T-helper 9 cell (primary cell): ENCODE measurements at places on chromosomes 13 and 19.

DNA sequence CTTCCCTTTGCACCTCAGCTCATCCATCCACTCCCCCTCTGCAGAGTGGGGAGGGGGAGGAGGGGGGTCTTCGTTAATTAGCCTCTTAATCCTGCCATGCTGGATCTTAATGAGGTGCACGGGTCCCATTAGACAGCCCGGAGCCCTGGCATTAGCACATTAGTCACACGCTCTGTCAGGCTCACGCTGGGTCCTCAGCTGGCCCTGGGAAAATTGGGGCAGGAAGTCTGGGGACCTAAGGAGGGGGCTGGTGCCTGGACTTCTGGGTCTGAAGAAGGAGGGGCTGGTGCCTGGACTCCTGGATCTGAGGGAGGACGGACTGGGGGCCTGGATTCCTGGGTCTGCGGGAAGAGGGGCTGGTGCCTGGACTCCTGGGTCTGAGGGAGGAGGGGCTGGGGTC, 444 bp upstream of the NCCRP1 start:
- DNase-seq, result no peak

GRCh38 chr13:93004919-93005318, 221.7 kb upstream of the GPC6 start:
- no peak for DNase-seq

- DNase-seq, result no peak
Observed at GRCh38 chr13:72983085-72983768, 75.6 kb upstream of the KLF5 start.

DNA sequence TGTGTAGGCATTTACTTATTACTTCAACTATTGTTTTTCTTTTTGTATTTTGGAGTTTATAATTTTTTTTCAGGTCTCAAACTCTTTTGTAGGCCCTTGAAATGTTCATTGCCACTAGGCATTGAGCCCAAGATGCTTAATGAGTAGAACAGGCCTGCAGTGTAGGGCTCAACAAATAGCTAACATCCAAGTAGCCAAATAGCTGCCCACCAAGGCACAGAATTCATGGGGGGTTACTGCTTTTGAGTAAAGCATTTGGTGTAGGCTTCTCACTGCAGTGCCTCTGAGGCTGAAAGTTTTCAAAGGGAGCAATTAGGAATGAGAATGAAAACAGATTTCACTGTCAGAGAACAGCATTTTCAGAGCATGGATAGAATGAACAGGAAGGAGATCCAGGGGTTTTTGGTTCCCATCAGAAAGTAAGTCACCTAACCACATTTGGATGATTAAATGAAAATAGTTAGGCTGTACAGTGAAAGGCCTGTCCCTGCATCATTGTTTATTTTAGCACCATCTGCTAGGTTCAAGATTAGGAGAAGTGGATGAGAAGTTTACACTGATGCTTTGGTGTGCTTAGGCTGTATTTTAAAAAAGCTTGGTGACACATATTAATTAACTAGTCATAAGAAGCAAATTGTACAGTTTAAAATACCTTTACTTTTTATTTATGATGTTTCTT, 61.0 kb downstream of the EDNRB start:
- DNase-seq, result no peak

GRCh38 chr13:113804703-113805430, 45.8 kb downstream of the TMEM255B start:
- no peak for DNase-seq

- no peak for DNase-seq
Observed at GRCh38 chr19:9941671-9942070, 5.4 kb upstream of the OLFM2 start.

GRCh38 chr19:49851456-49852259, 699 bp downstream of the PTOV1 start:
- no peak for DNase-seq

GRCh38 chr19:38266981-38267597, 2.7 kb downstream of the SPINT2 start:
- no peak for DNase-seq

DNA sequence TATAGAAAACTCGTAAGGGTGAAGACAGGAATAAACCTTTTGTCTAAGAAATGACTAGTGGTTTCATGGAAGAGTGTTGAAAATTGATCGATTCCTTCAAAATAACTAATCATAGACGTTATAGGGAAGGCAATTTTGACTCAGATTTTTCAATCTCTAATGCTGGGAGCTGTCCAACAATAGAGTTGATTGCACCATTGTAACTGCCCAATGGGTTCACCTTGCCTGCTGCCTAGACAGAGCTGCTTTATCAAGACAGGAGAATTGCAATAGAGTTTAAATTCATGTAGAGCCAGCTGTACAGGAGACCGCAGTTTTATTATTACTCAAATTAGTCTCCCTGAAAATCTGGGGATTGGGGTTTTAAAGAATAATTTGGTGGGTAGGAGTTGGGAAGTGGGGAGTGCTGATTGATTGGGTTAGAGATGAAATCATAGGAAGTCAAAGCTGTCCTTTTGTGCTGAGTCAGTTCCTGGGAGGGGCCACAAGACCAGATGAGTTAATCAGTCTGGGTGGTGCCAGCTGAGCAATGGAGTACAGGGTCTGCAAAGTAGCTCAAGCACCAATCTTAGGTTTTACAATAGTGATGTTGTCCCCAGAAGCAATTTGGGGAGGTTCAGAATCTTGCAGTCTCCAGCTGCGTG, 16.8 kb upstream of the ADGRE2 start:
- no peak for DNase-seq

- no peak for DNase-seq
Observed at GRCh38 chr13:54845351-54845965, 1816.8 kb downstream of the OLFM4 start.

DNA sequence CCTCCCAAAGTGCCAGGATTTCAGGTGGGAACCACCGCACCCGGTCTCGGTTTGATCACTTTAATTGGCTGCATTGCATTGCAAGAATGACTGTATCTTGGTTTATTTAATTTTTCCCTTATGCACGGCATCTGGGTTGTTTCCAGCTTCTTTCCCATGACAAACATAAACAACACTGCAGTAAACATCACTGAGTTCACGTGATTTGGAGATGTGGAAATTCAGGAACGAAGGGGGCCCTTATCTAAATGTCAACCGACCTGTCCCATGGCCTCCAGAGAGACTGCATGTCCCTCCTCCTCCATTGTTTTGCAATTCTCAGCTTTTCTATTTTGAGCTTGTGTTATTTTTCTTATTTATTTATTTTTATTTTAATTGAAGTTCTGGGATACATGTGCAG, 14.4 kb upstream of the SULT2B1 start:
- no peak for DNase-seq

- no peak for DNase-seq
Observed at GRCh38 chr13:26988059-26988769, 183.4 kb downstream of the USP12 start.

DNA sequence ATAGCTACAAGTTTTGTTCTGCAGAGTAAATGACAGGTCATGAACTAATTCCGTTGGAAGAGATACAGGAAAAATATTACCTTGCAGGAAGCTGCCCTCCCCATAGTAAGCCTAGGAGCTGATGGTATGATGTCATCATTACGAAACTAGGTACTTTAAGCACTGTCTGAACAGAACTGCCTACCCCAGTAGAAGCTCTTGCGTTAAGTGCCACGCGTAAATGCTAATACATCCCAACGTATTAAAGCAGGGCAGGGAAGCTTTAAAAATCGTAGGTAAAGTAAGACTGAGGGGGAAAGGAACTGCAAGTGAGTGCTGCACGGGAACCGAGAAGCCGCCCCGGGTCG, 572 bp downstream of the UGGT2 start:
- DNase-seq, result no peak

GRCh38 chr13:30355384-30355699, 48.0 kb upstream of the KATNAL1 start:
- DNase-seq, result no peak

DNA sequence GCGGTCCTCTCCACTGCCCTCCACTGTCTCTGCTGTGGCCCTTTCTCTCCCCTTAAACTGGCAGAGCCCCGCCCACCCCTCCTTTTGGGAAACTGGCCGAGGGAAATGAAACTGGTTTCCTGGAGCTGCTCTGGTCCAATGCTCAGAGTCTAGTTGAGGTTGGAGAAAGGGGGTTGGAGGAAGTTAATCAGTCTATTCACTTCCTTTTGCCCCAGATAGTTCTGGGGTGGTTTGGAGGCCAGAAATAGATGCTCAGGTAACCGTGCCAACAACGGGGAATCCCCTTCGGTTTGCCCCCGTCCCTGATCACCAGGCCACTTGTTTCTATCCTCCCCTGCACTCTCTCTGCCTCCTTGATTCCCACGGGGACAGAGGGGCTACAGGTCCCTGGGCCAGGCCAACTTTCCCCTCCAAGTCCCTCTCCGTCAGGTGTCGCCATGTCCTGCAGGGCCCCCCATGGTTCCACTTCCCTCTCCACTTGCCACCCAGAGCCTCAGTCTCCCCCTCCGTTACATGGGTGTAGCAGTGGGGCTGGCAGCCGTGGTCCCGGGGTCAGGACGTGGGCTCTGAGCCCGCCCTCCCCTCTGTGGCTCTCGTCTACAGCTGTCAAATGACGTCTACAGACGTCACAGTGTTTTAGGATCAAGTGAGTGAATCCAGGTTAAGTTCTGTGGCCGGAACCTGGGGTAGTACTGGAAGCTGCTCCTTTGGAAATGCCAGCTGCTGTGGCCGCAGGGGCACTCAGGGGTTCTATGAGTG, at the start of gene IL4I1:
TSS of gene IL4I1 (minus strand) at position 25 of the 759 bp plus-strand sequence. CDS start 727 bp downstream, outside the sequence.
- peak; percentile 65 for DNase-seq

GRCh38 chr13:91270031-91270430, 77.5 kb upstream of the MIR17HG start:
- no peak for DNase-seq

DNA sequence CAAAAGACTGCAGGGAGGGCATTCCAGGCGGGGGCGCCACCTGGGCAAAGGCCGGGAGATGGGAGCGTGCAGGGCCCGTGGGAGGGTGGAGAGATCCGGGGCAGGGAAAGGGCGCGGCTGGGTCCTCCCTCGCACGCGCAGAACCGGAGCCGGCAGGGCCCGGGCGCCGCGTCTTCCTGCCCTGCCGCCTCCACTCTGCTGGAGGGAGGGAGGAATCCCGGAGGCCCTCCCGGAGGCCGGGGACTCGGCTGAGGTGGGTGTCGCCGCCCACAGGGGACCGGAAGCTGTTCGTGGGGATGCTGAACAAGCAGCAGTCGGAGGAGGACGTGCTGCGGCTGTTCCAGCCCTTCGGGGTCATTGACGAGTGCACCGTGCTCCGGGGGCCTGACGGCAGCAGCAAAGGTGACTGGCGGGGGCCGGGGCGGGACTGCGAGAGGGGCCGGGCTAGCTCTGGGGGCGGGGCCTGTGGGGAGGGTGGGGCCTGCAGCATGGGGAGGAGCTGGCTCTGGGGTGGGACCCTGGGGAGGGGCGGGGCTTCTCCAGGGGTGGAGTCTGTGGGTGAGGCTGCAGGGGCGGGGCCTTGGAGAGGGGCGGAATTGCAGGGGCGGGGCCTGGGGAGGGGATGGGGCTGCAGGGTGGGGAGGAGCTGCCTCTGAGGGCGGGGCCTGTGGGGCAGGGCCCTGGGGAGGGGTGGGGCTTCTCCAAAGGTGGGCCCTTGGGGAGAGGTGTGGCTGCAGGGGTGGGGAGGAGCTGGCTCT, 51.3 kb downstream of the CELF5 start:
- peak; percentile 98 for DNase-seq

DNA sequence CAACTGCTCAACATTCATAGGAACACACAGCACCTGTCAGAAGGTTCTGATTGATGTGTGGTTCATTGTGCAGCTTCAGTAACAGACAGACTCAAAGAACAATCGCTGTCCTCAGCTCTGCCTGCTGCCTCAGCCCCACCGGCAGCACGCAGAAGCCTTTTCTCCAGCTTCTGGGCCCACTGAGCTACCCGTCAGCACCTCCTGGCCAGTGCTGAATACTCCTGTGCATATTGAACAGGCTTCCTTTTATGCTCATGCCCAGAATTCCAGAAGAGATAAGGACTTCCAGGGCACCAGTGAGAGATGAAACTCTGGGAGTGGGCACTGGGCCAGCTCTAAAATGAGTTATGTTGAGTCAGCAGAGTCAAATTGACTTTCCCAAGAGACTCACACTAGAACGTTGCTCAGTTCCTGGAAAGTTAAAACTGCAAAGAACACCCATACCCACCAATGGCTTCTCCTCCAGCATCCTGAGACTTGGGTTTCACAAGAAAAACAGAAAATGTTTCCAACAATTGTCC, 119.3 kb downstream of the COL4A1 start:
- DNase-seq, result no peak

DNA sequence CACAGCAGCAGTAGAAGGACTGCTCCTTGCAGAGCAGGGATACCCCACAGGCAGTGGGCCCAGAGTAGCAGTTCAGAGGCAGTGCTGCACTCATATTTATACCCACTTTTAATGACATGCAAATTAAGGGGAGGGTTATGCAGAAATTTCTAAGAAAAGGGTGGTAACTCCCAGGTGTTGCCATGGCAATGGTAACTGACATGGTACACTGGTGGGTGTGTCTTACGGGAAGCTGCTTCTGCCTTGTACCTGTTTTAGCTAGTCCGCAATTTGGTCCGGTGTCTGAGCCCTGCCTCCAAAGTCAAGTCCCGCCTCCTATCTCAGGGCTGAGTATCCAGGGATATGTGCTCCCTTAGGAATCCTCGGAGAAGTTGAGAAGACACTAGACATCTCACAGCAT, 79.2 kb upstream of the UQCRFS1 start:
- DNase-seq, result no peak

- DNase-seq, result peak; percentile 67
Observed at GRCh38 chr19:51158474-51159129, 16.5 kb downstream of the SIGLEC7 start.

DNA sequence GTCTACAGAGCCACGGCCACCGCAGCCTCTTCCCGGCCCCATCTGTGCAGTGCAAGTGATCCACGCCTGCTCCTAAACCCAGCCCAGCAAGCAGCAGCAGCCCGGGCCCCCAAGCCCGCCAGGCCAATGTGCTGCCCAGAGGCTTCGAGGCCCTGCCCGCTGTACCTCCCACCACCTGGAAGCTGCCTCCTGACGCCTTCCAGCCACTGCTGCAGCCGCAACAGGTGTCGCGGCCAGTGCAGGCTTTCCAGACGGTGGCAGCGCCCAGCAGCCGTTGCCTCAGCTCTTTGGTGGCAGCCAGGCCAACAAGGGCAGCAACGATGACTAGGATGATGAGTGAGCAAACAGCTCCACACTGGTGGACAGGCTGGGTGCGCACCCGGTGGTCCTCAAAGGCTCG, 50.2 kb upstream of the TPM4 start:
- DNase-seq, result no peak

DNA sequence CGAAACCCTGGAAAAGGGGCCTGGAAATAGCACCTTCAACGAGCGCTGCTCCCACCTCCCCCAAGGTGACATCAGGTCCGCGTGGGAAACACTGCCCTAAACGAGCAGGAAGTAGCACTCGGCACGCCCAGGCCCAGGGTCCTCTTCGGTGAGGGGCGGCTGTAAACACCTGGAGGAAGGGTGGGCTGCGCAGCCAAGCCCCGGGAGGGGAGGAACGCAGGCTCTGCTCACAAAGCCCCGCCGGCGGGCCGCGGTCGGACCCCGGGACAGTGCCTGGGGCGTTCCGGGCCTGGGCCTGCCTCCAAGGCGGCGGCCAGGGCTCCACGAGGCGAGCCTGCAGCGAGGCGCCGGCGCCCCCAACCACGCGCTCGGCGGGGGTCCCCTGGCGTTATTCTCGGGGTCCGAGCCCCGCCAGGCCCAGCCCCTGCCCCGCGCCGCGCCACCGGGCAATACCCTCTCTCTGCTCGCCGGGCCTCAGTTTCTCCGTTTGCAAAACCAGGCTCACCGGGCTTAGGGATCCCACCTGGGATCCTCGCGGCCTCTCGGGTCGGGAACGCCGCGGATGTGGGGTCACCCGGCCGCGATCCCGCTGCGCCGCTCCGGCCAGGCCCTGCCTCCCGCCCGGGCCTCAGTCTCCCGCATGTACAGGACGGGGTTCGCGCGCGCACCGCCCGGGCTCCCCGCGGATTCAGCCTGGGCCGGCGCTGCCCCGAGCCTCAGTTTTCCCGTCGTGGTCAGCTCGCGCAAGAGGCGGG, 630 bp downstream of the RNF126 start:
- peak; percentile 59 for DNase-seq
